ENCODE measurements at places on chromosomes 6 and 20.

- no peak for DNase-seq
These were observed 18.4 kb upstream of the DOK5 start for GRCh38 chr20:54456961-54457360.

- DNase-seq: no peak
These were observed 40.8 kb upstream of the MAN1A1 start for GRCh38 chr6:119390247-119390793.

- no peak for DNase-seq
These were observed 89.0 kb upstream of the NOX3 start for GRCh38 chr6:155544677-155545076.

DNA sequence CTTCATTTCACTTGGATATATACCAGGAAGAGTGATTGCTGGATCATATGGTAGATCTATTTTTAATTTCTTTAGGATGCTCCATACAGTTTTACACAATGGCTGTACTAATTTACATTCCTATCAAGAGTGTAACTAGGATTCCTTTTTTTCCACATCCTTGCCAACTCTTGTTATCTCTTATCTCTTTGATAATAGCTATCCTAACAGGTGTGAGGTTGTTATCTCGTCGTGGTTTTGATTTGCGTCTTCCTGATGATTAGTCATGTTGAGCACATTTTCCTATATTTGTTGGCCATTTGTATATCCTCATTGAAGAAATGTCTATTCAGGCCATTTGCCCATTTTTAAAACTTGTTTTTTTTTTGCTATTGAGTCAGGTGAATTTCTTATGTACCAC is 552.4 kb downstream of the RFPL4B start:
- DNase-seq: no peak

- no peak for DNase-seq
These were observed 57.5 kb downstream of the PRDM1 start for GRCh38 chr6:106143665-106144064.

GRCh38 chr6:69022993-69023392 is 387.9 kb downstream of the ADGRB3 start:
- DNase-seq: no peak

- DNase-seq: peak; percentile 5
These were observed 1209.7 kb upstream of the GJE1 start for GRCh38 chr6:140923048-140923447.

GRCh38 chr6:168627506-168628175 is 186.7 kb downstream of the SMOC2 start:
- no peak for DNase-seq

- DNase-seq: no peak
These were observed 418 bp downstream of the TNXB start for GRCh38 chr6:32108727-32109113.

GRCh38 chr20:53104884-53105283 is 132.7 kb downstream of the TSHZ2 start:
- DNase-seq: no peak

DNA sequence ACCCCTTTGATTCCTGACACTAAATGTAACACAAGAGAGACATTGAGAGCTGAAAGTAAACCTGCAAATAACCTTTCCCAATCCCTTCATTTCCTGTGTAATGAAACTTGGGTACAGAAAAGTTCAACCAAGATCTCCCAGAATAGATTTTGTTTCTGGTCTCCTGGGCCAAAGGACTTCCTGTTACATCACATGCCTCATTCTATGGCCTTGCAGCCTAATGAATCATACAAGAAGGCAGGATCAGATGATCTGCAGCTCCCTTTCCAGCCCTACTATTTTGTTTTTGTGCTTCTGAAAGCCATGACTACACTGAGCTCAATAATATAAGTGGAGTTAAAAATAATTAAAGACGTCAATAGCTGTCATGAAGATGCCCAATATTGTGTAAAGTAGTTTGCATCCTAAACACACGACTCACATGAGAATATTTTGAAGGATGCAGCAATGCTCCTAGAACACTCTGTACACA is 73.4 kb upstream of the NOX3 start:
- peak; percentile 52 for DNase-seq

DNA sequence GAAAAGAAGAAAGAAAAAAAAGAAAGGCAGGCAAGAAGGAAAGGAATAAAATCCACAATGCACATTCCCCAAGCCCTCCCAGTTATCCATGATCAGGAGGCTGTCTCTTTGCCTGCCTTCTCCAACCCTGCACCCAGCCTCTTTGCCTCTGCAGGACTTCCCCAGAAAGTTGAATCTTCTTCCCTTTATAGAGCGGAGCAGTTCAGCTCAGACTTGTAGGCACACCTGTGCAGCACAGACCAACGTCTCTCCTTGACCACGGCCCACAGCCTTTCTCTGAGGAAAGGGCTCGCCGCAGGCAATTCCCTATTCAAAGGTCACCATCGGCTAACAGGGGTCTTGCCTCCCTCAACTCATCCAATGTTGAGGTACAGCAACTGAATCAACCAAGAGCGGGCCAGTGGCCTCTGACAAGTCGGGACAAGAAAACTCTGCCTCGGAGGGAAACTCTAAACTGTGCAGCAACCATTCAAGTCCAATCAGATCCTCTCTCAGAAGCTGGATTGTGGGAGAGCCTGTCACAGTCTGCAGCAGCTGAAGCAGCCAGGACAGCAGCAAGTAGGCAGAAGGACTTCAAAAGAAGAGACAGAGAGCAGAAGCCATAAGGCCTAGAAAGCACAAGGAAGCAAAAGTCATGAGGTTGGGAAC is 529.2 kb upstream of the JARID2 start:
- DNase-seq: no peak

DNA sequence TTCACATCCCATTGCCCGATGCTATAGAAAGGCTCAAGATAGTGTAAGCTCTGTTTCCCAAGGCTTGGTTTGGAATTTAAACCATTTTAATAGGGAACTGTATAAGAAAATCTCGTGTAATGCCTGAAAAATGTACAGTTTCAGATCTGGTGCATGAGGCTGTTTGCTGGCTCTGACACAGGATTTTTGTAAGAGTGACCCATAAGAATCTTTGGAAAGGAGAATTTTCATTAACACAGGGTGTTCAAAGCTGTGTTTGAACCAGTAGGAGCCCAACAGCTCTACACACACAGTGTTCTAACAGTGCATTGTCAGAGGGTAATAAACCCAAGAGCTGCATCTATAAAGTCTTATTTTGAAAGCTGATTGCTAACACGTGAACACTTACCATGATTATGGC is 293.5 kb downstream of the PRL start:
- DNase-seq: no peak

DNA sequence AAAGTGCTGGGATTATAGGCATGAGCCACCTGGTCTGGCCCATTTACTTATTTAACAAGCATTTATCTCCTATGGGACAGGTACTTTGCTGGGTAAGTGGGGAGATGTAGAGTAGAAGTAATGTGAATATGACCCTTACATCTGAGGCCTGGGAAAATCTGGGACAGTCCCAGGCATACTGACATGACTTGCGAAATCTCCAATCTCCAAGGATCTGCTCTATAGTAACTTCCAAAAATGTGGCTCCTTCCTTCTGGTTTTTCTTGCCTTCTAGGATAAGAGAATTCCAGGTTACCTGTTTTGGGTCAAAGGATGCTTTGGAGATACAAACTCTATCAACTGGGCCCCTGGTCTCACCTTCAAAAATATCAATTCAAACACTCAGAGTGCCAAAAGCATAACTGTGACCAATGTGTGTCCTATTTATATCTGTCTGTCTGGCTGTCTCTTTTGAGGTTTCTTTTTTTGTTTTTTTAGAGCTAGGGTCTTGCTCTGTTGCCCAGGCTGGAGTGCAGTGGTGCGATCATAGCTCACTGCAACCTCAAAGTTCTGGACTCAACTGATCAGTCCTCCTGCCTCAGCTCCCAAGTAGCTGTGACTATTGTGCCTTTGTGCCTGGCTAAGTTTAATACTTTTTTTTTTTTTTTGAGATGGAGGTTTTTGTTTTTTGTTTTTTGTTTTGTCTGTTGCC is 11.7 kb upstream of the JARID2 start:
- DNase-seq: no peak

- DNase-seq: no peak
These were observed 26.2 kb downstream of the E2F3 start for GRCh38 chr6:20427856-20428255.

GRCh38 chr6:53794137-53794719 is 577 bp upstream of the LRRC1 start:
- DNase-seq: peak; percentile 65

GRCh38 chr20:21262812-21263211 is 40.3 kb upstream of the XRN2 start:
- DNase-seq: no peak

DNA sequence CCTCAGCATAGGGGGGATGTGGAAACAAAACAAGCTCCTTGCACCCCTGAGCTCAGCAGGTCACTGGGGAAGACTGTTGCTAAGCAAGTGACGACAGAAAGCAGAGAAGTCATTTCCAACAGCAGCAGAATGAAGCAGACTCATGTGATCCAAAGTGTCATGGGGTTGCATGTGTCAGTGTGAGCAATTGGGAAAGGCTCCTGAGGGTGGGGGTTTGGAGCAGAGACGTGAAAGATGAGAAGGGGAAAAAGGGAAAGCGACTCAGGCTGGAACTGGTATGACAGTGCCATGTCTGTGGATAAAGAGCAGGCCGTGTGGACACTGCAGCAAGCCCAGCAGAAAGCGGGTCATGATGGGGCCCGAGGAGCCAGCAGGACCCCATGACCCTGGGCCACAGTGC is 363.9 kb downstream of the PREX1 start:
- no peak for DNase-seq

DNA sequence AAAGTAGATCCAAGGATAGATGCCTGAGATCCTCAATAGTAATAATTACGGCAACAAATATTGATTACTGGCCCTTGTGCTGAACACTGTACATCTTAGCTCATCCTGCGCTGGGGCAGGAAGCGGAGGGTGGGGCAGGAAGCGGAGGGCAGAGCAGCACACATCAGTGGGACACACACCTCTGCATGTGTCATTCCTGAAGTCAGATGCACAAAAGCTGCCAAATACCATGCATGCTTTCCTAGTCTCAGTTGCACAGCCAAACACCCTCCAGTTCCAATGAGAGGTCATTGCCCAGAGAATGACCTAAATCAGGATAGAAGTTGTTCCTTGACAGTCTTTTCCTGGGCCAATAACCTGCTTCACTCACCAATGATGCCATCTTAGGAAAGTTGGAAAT is 74.4 kb upstream of the FOXC1 start:
- no peak for DNase-seq

Data from hematopoietic multipotent progenitor cell treated with erythropoietin and hydrocortisone succinate and interleukin-3 and kit ligand, for 6 days (in vitro differentiated cells).